ENCODE measurements at places on chromosomes 2 and 18.

- DNase-seq, result no peak
Measured at GRCh38 chr2:106124106-106124756, 69.9 kb downstream of the UXS1 start.

DNA sequence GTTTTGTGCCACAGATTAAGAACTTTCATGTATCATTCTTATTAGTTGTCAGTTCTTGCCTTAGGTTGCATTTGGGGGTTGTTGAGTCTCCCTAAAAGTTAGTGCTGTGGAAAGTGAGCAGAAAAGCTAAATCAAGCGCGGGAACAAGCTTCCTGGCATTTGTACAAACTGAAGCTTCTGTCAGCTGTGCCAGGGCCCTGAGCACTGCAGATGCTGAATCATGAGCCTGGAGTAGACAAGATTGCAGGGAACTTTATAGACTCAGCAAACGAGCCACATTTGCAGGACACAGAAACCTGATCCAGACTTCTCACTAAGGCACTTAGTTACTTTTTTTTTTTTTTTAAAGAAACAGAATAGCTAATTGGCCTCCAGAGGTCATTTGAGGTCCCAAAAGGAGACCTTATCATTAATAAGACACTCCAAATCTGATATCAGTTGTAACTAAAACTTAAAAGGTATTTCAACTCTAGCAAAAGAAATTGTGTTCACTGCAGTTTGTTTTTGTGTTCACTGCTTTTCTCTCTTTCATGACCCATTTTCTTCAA, 88.7 kb downstream of the ADAM23 start:
- no peak for DNase-seq

DNA sequence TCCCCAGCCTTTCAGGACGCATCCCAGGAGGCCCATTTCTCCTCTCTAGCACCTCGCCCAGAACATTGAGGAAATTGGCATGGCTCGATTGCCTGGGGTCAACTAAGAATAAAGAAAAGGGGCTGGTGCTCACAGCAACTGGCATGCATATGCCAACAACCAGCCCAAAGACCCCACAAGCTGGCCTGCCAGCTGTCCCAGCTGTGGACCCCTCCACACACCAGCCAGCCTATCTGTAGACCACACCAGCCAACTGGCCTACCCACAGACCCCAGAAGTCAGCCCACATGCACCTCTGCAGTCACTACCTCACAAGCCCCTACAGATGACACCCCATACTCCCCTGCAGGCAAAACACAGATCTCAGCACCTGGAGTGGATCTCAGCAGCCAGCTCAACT, 123.8 kb upstream of the ID2 start:
- DNase-seq, result no peak

- no peak for DNase-seq
Measured at GRCh38 chr2:105117565-105117964, 79.7 kb downstream of the MRPS9 start.

DNA sequence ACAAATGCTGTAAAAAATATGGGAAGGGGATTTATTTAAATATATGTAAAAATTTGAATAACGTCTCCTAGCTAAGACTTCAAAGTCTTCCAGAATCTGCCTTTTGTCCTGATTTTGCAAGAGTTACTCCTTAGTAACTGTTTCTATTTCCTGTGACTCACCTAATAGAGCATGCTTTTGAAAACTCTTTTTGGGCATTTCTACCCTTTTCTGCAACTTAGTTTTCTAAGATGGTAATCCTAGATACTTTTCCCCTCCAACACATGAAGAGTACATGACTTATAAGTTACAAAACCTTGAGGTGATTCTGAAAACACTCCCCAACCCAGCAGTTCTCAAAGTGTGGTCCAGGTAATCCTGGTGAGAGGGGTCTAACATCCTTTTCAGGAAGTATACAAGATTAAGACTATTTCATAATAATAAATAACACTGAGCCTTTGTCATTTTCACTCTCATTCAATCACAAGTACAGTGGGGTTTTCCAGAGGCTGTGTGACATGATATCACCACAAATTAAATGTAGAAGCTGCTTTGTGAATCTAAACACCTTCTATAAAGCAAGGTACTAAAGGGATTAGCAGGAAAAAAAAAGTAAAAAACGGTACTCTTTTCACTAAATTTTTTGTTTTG, 31.9 kb downstream of the PPP4R3B start:
- DNase-seq, result no peak

DNA sequence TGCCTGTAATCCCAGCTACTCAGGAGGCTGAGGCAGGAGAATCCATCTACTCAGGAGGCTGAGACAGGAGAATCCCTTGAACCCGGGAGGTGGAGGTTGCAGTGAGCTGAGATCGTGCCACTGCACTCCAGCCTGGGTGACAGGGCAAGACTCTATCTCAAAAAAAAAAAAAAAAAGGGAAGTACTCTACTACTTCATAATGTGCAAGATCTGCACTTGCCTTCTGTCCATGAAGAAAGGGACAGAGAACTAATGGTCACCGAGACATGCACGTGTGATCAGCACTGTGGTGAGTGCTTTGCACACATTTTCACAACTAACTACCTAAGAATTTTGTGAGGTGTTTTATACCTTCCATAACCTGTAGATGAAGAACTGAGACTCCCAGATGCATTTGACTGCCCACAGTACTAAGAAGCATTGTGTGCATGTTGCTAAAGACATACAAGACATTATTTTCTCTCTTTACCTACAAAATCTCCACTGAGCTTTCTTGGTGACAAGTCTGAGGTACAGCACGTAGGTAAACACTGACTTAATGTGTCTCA, 784.8 kb upstream of the ID2 start:
- no peak for DNase-seq

- no peak for DNase-seq
Measured at GRCh38 chr2:82968358-82968757, 1490.7 kb downstream of the SUCLG1 start.

DNA sequence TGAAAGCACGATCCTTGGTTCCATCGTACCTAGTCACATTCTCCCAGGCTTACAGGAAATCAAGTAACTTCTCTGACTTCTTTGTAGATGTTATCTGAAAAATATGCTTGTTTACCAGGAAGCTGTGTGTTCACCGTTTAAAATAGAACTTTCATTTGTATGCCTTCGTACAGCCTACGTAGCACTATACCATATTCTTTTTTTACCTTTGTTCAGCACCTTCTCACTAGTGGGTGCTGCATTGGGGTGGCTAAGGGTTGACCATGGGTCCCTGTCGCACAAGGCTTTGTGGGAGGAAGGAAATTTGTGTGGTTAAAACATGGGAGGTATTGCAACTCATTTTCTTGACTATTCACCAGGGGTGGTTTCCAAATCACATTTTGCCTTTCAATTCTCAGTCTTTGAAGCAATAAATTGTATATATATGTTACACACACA, 16.6 kb downstream of the MALT1 start:
- no peak for DNase-seq

DNA sequence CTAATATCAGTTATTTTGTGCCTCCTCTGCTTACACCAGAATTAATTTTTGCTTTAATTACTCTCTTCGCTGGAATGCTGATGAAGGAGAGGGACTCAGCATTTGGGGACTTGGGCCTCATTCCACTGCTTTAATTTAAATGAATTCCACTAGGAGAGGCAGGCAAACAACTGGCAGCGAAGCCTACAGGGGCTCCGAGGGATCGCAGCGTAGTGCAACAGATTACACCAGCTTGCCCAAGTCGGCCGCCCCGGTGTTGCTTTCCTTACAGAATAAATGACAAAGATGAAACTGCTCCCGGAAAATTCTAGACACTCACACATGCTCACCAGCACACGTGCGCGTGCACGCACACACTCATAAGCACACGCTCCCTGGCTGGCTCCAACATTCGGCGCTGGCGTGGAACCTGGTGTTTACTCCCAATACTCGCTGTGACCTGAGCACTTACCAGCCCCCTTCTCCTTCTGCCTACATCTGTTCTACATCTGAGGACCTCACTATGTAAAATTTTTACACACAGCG, 175.4 kb downstream of the ZNF521 start:
- DNase-seq, result no peak

DNA sequence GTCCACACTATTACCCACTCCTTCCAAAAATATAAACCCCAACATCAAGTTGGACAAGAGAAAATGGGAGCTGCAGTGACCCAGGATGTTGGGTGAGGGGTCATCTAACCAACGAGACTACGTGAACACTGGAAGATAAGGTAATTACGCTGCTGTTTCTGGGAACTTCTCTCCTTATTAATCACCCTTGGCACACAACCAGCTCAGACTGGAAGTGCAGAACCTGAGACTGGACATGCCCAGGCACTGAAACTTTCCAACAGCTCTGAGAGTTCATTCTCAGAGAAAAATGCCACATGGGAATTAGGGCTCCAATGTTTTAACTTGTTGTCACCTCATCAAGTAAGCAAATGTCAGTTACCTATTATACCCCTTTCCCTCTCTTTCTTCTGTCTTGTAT, 135.3 kb downstream of the CCDC148 start:
- no peak for DNase-seq

GRCh38 chr18:37065254-37065653, 236.3 kb downstream of the KIAA1328 start:
- no peak for DNase-seq

- DNase-seq, result no peak
Measured at GRCh38 chr2:208269091-208269490, 3.0 kb downstream of the PIKFYVE start.

DNA sequence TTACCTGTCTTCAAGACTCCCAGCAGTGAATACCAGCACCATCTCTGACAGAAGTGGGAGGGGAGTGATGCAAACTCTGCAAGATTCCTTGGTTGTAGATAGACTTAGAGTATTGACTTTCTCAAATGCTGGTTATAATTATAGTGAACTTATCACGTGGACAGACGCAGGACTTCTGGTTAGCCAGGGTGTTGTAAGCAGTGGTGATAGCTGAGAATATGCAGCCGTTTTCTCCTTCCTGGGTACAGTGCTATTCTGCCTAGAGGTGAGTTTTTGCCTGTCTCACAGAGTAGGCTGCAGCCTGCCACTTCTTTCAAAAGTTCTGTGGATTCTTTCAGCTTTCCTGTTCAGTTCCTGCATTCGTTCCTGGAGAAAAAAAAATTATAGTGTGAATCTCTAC, 733 bp upstream of the CXCR2 start:
- no peak for DNase-seq

DNA sequence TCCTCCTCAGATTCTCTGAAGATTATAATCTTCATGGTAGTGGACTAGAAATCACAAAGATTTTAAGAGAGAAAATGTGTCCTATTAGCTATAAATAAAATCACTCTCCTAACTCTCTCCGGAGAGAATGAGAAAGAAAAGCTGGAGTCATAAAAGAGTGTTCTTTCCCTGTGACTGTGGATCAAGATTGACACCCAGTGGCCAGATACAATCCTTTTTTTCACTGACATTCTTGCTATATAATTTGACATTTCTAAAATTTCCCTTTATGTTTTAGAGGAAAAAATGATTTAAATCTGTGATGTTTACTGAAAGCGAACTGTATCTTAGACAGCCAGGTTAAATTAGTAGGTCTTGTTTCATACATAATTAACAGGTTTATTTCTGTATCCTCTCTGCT, 35.4 kb upstream of the LRP2 start:
- DNase-seq, result no peak

GRCh38 chr18:39326772-39327171, 1761.2 kb upstream of the CELF4 start:
- no peak for DNase-seq

DNA sequence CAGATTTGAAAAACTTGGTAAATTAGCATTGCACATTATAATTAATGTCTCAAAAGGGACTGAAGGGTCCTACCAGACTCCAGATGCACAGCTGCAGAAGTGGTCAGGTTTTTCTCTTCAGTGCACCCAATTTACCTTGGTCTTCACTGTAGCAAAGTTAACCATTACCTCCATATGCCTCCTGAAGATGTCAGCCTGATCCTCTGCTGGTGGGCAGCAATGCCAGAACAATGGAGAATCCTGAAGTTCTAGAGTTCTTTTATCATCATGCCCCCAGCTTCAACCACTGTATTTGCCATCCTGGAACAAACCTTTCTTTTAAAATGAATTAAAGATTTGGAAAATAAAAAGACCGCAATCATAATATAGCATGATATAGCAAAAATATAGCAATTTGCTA, 1774.8 kb upstream of the CELF4 start:
- DNase-seq, result no peak

DNA sequence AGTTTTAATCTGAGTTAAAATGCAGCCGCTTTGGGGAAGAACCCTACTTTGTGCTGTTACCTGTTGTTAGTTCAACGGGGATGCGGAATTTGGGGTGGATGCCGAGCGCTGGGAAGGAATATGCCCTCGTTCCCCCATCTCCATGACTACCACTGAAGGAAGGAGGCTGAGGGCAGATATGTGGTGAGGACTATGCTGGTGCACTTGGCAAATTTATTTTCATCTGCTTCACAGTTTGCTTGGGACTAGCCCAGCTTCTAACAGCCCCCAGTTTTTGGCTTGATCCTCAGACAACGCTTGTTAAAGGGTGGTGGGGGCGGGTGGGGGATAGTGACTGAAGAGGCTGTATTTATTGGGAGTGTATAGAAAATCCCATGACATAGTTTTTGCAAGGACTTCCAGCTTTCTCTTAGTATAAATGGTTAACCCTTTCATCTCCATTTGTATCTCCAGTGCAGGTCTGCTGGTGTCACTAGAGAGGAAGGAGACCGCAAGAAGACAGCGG, 100.8 kb downstream of the COLEC12 start:
- DNase-seq, result no peak

DNA sequence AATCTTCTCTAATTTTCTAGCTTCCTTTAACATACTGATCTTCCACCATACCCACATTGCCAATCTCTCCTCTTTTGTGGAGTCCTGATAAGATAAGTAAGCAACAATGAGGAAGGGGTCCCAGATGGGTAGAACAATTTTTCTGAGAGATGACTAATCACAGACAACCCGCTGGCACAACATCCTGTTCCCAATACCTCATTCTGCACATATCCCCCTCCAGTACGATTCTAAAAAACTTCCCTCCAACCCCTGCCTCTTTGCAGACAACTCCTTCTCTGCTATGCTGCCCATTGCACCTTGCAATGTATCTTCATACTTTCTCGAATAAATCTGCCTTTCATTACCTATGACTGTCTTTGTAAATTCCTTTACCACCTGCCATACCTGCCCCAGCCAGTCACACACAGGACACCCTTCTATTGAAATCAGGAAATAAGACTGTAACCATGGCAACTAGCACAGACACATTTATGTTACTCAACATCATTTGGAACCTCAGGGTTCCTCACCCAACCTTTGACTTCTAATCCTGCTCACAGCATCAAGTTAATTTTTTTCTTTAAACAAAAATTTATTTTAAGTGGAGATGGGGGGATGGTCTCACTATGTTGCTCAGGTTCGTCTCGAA, 7.4 kb upstream of the EXOC6B start:
- DNase-seq, result no peak

DNA sequence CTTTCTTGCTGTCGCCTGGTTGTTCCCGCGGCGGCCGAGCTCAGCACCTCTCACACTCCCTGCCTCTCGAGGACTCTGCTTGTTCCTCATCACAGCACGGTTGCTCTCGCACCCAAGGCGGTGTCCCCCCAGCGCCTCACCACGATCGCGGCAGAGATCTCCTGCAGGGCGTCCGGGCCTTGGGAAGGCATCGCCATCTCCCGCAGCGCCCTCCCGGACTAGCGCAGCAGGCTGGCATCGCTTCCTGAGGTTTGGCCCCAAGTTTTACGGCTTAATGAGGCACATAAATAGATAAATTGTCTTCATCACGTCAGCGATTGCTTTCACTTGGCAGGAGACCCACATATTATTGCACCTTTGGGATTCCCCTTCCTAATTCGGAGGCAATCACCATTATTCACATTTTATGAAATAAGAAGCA, 125.4 kb downstream of the RGPD3 start:
- DNase-seq, result no peak

GRCh38 chr2:218855305-218856166, 4.1 kb upstream of the WNT6 start:
- DNase-seq, result no peak

- no peak for DNase-seq
Measured at GRCh38 chr2:195342061-195342460, 315.0 kb upstream of the SLC39A10 start.

Measured in NCI-H187 (cell line).